ENCODE measurements at places on chromosomes 7 and 10.

- no peak for DNase-seq
Measured at GRCh38 chr7:17700138-17700537, 240.2 kb downstream of the SNX13 start.

DNA sequence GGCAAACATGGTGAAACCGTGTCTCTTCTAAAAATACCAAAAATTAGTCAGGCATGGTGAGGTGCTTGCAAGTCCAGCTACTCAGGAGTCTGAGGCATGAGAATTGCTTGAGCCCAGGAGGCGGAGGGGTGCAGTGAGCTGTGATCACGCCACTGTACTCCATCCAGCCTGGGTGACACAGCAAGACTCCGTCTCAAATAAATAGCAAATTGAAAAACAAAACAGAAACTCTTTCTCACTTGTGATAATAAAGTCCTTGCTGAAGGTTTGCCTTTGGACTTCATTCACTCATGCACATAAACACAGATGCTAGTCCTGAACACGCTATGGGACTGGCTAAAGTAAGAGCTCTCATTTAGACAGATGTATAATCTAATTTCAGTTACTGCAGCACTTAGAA is 37.6 kb downstream of the ANK3 start:
- DNase-seq: no peak

DNA sequence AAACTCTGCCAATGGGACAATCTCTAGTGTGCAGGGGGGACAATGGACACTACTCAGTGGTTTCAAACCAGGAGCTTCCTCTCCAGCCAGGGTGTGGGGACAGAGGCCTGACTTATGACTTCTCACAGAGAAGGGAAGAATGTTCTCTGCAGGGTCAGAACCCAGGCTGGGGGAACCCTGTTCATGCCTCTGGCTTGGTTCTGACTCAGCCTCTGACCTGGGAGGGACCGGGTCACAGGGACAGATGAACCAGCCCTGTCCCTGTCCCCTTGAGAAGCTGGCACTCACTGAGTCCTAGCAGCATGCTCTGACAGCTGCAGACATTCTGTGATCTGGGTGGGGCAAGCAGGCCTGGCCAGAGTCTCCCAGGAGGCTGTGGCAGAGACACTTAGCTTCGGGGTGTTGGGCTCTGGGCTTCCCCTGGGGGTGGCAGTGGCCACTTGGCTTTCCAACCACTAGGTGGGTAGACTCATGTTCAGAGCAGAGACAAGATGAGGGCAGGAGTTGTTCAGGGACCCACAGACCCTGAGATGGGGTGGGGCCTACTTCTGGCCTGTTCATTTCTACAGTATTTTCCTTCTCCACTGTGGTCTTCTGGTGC is 13.6 kb downstream of the TSPAN15 start:
- no peak for DNase-seq

GRCh38 chr10:128542659-128543058 is 416.4 kb upstream of the MKI67 start:
- DNase-seq: no peak

DNA sequence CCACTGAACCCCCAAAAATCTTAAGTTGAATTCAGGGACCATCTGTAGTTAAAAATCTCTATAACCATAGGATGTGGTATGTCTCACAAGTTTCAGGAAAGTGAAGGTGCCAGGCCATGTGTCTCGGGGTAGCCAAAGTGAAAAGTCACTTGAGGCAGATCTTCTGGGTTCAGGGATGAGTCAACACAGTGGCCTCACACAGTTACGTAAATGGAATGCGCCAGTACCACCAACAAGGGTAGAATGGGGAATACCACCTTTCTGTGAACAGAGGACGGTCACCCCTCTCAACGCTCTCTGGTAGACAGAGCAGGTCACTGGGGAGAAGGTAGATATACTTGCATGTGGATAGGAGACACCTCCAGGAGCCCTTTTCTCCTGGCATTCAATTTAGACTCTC is 71.4 kb downstream of the ELMO1 start:
- no peak for DNase-seq

- no peak for DNase-seq
Measured at GRCh38 chr10:133238466-133238804, 780 bp downstream of the VENTX start.

- no peak for DNase-seq
Measured at GRCh38 chr10:132705173-132705572, 80.8 kb downstream of the NKX6-2 start.

DNA sequence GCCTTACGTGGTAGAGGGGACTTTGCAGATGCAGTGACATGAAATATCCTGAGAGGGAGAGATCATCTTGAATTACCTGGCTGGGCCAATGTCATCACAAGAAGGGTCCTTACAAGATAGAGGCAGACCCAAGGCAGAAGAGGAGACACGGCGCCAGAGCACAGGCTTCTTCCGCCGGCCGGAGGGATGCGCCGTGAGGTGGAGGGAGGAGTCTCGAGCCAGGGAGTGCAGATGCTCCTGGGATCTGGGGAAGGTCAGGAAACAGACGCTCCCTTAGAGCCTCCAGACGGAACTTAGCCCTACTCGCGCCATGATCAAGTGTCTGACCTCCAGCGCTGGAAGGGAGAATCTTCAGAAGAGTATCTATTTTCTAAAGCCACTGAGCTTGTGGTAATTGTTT is 304.8 kb downstream of the GLRX3 start:
- no peak for DNase-seq

DNA sequence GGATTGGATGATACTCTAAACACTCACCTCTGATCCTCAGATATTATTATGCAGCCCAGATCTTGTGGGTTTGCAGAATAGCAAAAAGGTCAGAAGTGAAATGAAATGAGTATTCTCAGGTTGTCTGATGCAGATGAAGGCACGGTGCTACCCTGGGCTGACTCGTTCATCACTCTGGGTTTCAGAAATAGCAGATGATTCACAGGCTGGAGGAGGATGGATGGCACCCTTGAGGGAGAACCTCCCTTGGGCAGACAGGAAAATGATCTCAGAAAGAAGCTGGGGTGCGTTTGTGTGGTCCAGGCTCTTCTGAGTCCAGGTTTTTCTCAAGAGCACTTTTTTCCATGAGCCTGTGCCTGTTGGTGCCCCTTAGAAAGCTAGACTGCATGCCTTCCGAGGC is 515.8 kb upstream of the MKI67 start:
- DNase-seq: no peak

DNA sequence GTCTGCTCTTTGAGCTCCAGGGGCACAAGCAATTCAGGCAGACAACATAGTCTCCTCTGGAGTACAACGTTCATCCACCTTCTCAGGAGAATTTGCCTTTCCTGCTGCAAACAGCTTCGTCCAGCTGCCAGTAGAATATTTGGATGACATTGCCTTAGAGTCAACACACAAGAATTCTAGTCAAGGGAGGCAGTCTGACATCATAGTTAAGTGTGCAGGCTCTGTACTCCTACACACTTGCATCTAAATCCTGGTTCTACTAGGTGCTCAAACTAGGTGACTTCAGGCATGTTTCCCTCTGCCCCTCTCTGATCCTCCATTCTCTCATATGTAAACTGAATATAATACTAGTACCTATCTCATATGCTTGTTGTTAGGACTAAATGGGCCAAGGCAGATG is 314.8 kb downstream of the HPSE2 start:
- DNase-seq: no peak

DNA sequence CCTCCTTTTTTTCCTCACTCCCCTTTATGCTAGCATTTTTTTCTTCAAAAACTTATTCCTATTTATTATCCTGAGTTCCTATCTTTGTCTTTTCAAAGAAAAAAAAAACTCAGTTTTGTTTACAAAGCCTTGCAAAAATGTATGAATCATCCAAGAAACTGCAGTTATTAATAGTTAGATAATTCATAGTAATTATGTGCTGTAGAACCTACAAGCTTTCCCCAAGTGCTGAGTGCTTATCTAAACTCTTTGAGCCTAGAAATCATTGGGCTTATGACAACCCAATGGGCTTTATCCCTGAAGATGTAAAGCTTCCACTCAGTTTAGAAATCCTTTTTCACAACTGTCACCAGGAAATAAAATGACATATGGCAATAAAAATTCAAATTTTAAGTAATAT is 145.9 kb upstream of the WNT16 start:
- DNase-seq: no peak

DNA sequence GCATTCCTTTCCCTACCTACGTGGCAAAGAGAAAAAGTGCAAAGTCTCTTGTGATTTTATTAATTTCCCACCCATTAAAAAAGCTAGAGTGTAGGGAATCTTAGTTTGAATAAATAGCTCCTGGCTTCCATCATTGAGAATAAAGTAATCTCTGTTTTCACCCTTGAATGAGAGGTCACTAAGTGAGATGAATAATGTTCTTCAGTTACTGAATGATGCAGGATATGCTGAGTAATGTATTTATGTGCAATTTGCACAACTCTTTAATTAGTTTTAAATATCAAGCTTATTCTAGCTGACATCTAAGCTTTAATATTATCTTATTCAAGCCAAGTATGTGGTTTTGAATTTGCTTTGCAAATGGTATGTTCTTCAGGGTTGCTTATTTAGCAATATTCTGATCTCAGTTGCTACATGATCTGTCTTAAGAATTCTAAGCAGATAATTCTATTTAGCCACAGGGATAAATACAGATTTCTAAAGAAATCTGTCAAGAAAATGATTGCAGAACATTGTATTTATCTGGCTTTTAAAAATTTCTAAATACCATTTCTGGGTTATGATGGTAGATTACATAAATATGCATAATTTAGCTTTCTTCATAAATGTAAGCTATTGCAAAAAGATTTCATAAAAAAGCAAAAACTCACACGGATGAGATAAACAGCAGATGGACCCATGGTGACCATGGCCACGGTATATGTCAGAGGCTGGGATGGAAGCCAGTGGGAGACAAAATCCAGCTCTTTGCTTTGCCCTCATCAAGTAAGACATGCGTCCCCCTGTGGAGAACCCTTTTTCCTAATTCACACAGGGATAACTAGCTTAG is 141.0 kb downstream of the MACC1 start:
- DNase-seq: no peak

- no peak for DNase-seq
Measured at GRCh38 chr10:130338636-130339024, 202.4 kb downstream of the GLRX3 start.

GRCh38 chr7:94901981-94902380 is 5.4 kb upstream of the PPP1R9A start:
- no peak for DNase-seq

DNA sequence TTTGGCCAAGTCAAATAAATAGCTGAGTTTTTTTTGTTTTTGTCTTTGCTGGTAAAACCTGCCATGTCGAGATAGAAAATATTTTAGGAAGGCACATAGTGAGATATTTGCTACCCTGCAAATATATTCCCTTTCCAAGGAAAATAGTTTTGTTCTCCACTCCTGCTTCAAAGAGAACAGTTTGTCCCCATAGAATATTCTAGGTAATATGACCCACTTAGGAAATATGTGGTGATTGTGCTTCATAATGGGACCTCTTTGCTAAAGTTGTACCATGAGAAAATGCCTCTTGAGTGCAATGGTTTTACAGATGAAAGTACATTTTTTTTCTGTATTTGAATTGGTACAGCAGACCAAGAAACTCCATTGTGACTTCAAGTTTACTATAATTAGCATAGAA is 41.6 kb downstream of the SMNDC1 start:
- DNase-seq: no peak

DNA sequence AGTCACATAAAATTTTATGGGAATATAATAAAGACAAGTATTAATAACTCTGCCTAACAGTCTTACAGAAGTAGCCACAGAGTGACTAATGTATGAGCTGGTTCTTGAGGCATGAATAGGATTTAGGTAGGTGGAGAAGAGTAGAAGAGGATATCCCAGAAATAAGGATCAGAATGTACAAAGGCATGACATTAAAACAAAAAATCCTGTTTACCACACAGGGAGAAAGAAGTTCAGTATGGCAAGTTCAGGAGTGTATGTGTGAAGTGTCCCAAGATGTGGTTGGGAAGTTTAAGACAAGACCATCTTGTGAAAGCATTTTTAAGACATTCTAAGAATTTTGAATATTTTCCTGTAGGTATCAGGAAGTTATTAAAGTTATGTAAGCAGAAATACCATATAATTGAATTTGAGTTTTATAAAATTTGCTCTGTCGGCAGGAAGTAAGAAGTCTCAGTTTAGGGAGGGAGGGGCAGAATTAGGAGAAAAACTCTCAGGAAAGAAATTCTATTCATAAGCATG is 64.7 kb upstream of the CAV2 start:
- DNase-seq: no peak

DNA sequence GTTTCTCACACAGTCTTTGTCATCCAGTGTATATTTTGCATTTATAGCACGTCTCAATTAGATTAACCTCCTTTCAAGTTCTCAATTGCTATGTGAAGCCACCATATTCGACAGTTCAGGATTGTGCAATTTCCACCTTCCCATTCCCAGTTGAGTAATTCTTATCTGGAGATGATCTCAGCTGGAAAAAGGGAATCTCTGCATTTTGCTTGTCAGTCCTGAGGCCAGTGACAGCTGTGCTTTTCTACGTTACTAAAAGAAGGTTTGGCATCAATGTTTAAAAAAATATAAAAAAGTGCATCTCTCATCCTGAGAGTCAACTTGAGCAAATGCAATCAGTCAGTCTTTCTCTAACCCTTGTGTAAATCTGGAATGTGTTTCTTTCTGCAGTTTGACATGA is 247.7 kb downstream of the PRKG1 start:
- no peak for DNase-seq

DNA sequence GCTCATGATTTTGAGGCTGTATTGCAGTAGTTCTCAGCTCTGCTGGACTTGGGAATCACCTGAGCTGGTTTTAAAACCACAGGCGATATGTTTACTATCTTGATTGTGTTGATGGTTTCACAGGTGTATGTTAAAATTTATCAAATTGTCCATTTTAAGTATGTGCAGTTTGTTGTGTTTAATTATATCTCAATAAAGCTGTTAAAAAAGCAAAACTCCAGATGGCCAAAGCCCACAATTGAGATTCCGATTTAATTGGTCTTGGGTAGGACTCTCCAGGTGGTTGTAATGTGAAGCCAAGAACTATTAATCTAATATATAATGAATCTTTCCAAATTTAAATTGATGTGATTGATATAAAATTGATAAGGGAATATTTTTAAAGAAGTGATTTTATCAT is 48.6 kb downstream of the NRCAM start:
- no peak for DNase-seq

DNA sequence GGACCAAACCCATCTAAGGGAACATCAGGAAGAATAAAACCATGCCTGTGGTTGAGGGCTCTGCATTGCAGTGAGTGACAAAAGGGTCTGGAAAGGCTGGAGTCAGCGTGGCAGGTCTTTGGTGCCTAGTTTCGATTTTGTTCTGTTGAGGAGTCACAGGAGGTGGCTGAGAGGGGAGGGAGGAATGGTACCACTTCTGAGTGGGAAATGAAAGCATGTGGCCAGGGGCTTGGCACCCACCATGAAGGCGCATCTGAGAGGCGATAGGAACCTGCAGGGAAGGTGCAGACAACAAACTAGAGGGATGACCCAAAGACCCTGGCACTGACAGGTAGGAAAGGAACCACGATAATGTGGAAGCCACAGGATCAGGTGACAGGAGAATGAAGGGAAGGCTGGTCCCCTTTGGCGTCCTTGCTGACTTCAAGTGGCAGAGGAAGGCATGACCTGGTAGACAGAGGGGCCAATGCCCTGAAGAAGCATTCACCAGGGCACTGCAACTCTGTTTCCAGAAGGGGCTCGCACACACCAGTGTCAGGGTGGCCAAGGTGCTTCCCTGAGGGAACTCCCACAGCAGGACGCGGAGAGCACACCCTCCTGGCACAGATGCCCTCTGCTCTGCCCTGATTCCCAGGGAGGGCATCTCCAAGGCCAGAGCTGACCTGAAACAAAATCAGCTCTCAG is 41.7 kb downstream of the HIPK2 start:
- DNase-seq: no peak

- DNase-seq: no peak
Measured at GRCh38 chr10:95741807-95742467, 14.0 kb upstream of the ENTPD1 start.

Data from effector CD8-positive, alpha-beta T cell (primary cell).